ENCODE measurements at places on chromosomes 1 and 21.

DNA sequence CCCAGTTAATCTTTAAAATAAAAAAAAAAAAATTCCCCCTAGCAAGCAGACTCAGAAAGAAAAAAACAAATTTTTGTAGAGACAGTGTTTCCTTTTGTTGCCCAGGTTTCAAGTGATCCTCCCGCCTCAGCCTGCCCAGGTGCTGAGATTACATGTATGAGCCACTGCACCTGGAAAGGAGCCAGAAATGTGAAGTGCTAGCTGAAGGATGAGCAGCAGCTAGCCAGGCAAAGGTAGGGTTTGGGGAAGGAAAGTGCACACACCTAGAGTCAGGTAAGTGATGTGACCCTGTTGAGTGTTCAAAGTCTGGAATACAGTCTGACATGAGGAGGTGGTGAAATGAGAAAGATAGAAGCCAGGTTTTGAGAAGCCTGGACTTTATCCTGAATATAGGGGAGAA lies 1.7 kb downstream of the AKR1A1 start:
- DNase-seq, result no peak

DNA sequence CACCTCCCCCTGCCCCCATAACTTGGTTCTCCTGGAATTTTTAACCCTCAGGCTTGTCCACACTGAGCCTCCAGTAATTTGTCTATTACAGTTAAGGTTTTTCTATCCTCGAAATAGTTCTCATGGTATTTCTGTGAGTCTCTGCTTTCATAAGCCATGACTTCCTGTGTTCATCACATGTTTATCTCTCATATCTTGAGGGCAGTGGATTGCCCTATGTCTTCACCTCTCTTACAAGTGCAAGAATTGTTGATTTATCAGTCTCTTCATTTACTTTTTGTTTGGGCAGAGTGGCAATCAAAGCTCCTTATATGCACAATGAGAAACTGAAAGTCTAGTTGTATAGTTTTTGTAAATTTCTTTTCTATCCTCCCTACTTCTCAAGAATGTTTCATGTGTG lies 328.4 kb downstream of the PLA2G4A start:
- peak; percentile 5 for DNase-seq

GRCh38 chr1:108016451-108016920 lies 51.5 kb upstream of the VAV3 start:
- no peak for DNase-seq

DNA sequence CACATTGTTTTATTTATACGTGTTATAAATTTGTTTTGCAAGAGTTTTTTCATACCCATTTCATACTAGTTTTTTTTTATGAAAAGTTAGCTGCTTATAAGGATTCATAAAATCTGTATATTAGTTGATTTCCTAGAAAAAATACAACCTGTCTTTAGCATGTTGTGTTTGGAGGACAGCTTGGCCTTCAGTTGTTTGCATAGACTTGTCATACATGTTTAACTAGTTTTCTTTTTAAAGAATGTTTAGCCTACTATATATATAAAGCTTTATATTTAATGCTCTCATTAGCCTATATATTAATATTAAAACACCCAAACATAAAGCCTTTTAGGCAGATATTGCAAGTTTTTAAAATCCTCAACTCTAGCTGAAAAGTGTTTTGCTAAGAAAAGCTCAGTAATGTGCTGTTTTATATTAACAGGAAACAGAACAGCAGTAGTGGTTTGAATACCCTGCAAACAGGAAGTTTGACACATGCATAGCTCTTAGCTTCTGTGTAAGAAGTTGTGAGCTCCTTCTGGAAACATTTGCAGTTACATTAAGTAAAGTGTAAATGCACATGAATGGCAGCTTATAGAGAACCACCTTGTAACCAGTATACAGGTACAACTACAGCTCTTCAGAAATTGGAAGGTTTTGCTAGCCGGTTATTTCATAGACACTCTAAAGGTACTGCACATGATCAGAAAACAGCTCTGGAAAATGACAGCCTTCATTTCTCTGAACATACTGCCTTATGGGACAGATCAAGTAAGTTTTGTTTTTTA lies at the start of gene PRKACB:
TSS of gene PRKACB (plus strand) at position 476 of the 770 bp plus-strand sequence. CDS start at position 567, 91 bp downstream.
- peak; percentile 78 for DNase-seq
